ENCODE measurements at places on chromosomes 5 and 9. TPM values are rescaled to one million over a fixed set of nuclear protein-coding genes. Genes with fewer than 3 reads are reported as not detected.

GRCh38 chr5:87169300-87169991, 98.2 kb upstream of the RASA1 start:
- no peak for DNase-seq

The GGTA1 gene
- total RNA-seq, result not detected

The TLX3 gene
- not detected for total RNA-seq

The GABRB2 gene
- total RNA-seq, result not detected

DNA sequence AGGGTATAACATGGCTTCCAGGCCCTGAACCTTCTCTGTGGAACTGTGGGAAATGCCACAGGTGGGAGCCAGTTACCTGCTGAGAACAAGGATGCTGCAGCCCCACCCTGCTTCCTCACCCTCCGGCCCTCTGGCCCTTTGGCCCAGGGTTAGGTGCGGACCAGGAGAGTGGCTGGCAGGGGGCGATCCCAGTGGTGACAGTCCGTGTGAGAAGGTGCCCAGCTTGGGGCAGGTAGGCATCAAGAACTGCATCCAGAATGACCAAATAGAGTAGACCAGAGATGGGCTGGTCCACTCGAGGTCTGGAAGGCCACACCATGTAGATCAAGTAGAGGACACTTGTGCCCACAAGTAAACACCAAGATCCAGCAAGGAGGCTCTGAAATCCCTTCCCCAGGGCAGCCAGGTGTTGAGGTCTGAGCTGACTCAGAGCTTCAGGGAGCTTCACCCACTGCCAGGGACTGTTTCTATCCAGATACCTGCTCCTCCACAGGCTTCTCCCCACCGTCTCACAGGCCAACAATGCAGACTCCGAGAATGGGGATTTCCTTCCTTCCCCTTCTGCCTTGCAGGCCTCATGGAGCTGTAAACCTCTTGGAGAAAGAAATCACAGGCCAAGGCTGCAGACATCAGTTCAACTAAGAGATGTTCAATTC, 61.4 kb upstream of the ZSWIM6 start:
- DNase-seq, result no peak

- DNase-seq, result no peak
Measured at GRCh38 chr9:115551396-115551795, 433.4 kb upstream of the TNC start.

DNA sequence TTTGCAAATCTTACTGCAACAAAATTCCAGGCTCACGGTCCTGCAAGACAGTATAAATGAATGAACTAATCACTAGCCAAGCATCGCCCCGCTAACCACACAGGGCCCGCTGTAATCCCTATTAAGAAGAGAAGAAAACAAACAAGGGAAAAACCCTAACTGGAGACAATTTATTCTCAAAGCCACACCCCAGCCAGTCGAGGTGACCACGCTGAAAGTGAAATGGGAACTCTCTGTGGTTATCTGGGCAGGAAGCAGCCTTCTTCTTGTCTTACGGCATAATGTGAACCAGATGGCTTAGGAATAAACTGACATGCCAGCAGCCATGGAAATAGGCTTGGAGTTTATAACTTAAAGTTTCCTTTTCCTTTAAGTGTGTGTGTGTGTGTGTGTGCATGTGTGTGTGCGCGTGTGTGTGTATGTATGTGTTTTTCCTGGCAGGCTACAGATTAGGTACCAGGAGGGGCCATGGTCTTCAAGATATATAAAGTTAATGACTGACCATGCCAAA, 120.2 kb downstream of the SEMA6A start:
- no peak for DNase-seq

GRCh38 chr5:63245271-63245670, 666.7 kb downstream of the LRRC70 start:
- DNase-seq, result no peak

The PCDHGB1 gene
- total RNA-seq, result 2.0 TPM

The GPX8 gene
- 24.8 TPM for total RNA-seq
